ENCODE measurements at places on chromosomes 2 and 18. TPM values are rescaled to one million over a fixed set of nuclear protein-coding genes. Genes with fewer than 3 reads are reported as not detected.
A peak's percentile ranks its signal among the peaks of the same experiment; 100 is the strongest.

GRCh38 chr18:30618567-30618966 is 424.0 kb downstream of the DSC3 start:
- H3K4me1 ChIP-seq = no peaks in the 10 kb centered on the region
- no peak for DNase-seq
- H3K36me3 ChIP-seq = no peaks in the 10 kb centered on the region
- no peak overlapping the region for H3K27ac ChIP-seq
- no peak overlapping the region for H3K4me3 ChIP-seq

- no peaks in the 10 kb centered on the region for H3K27me3 ChIP-seq
- H3K36me3 ChIP-seq = no peaks in the 10 kb centered on the region
- H3K4me1 ChIP-seq = no peaks in the 10 kb centered on the region
- no peak for DNase-seq
Measured at GRCh38 chr2:96914332-96914731, 44.5 kb upstream of the SEMA4C start.

- H3K4me1 ChIP-seq = no peaks in the 10 kb centered on the region
- DNase-seq = no peak
- H3K27ac ChIP-seq = no peak overlapping the region
- no peak overlapping the region for H3K4me3 ChIP-seq
Measured at GRCh38 chr2:17571681-17572080, 31.2 kb downstream of the VSNL1 start.

DNA sequence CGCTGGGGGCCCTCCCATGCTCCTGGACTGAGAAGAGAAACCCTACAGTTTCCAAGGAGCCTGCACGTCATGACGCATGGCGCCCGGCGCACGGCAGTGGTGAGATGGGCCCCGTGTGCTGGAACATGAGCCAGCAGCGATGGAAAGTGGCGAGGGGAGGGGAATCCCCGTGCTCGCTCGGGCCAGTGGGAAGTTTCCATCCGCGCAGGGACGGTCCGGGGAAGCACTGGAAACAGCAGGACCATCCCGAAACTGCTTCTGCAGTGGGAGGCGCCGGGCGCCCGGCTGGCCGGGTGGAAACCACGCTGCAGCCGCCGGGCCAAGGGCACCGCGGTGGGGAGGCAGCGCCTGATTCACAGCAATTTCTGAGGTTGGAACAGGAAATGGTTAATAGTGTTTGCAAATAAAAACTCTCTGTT is 4.9 kb upstream of the PDCD1 start:
- no peak for DNase-seq
- H3K4me1 ChIP-seq = peaks cover 15% of the 10 kb centered on the region
- H3K36me3 ChIP-seq = no peaks in the 10 kb centered on the region
- H3K27ac ChIP-seq = no peak overlapping the region
- no peak overlapping the region for H3K4me3 ChIP-seq

- H3K4me3 ChIP-seq = no peak overlapping the region
- no peaks in the 10 kb centered on the region for H3K4me1 ChIP-seq
- no peak overlapping the region for H3K27ac ChIP-seq
- DNase-seq = no peak
- no peaks in the 10 kb centered on the region for H3K36me3 ChIP-seq
- no peaks in the 10 kb centered on the region for H3K27me3 ChIP-seq
Measured at GRCh38 chr2:233816771-233817170, 37.6 kb downstream of the HJURP start.

DNA sequence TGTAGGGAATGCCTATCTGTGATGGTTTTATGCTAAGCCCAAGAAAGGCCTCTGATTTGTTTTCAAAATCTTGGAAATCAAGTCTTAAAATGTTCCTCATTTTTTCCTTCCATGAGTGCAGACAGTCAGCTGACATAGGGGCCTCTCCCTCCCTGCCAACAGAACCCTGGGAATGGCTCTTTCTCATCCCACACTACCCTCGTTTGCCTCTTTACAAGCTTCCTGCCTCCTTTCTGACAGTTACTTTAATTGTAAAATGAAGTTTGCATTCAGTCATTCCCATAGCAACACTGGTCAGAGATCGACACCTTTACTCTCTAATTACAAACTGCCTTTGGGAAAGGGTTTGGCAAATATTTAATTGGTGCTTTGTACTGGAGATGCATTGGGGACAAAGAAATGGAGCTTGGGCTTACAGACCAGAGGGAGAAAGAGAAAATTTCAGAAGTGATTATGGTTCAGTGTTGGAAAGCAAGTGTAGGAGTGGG is 25.4 kb downstream of the KIF5C start:
- no peak for DNase-seq
- H3K27ac ChIP-seq = no peak overlapping the region
- H3K27me3 ChIP-seq = no peaks in the 10 kb centered on the region
- H3K36me3 ChIP-seq = no peaks in the 10 kb centered on the region
- H3K4me3 ChIP-seq = no peak overlapping the region

DNA sequence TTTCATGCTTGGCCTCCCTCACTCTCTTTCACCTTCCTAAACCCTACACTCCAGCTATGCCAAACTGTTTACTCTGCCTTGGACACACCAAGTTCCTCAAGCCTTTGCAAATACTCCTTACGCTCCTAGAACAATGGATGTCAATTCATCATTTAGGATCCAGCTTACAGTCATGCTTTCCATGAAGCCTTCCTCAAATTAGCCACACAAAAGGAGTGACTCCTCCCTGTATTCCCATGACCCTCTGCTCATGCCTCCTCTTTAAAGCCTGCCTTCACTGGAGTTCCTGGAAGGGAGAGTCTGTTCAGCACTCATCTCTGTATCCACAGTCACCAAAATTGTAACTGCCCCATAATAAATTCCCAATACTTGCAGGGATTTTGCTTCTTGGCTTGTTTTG is 721 bp upstream of the EHD3 start:
- H3K4me3 ChIP-seq = peak overlapping the region; percentile 51
- no peak for DNase-seq
- H3K36me3 ChIP-seq = no peaks in the 10 kb centered on the region
- H3K4me1 ChIP-seq = no peaks in the 10 kb centered on the region

The FBXO48 gene
- total RNA-seq = 0.94 TPM

The DLGAP1 gene
- total RNA-seq = 26.1 TPM

Measured in adrenal gland (tissue), 19 donors.